CD4-positive, alpha-beta T cell (primary cell): ENCODE measurements at places on chromosomes 13 and 19.

DNA sequence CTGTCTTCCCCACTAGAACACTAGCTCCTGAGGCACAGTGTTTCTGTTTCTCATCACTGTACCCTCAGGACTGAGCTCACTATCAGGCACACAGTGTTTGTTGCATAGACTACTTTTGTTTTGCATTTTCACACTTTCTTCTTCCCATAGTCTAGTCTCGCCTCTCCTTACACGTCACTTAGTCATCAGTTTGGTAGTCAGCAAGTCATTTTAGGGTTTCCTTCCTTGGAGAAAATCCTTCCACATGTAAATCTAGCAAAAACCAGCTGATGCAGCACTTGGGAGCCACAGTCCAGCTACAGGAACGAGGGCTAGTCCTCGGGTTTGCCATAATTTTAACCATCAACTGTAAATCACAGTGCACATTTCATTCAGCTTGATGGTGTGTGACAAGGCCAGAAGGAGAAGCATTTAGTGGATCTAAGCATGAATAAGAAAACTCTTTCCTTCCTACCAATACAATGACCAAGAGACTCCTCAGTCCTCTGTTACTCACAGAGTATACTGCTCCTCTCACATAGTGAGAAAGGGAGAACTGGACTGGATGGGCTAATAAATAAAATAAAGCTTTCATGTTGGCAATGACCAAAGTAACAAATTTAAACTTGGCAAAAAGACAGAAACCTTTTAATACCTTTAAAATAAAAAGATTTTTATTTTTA is 221.0 kb downstream of the KLF12 start:
- H3K36me3 ChIP-seq = no peaks in the 10 kb centered on the region
- no peak for DNase-seq
- H3K27me3 ChIP-seq = no peaks in the 10 kb centered on the region
- H3K4me3 ChIP-seq = no peak overlapping the region

GRCh38 chr13:114157869-114158495 is 21.1 kb upstream of the CFAP97D2 start:
- H3K27me3 ChIP-seq = no peaks in the 10 kb centered on the region
- peaks cover 69% of the 10 kb centered on the region for H3K4me1 ChIP-seq
- H3K4me3 ChIP-seq = no peak overlapping the region
- DNase-seq = no peak
- H3K27ac ChIP-seq = no peak overlapping the region

GRCh38 chr13:73924607-73925006 is 209.6 kb downstream of the KLF12 start:
- H3K27me3 ChIP-seq = no peaks in the 10 kb centered on the region
- no peak overlapping the region for H3K27ac ChIP-seq
- peaks cover 14% of the 10 kb centered on the region for H3K4me1 ChIP-seq
- H3K4me3 ChIP-seq = no peak overlapping the region
- peaks cover 1% of the 10 kb centered on the region for H3K36me3 ChIP-seq
- DNase-seq = no peak

DNA sequence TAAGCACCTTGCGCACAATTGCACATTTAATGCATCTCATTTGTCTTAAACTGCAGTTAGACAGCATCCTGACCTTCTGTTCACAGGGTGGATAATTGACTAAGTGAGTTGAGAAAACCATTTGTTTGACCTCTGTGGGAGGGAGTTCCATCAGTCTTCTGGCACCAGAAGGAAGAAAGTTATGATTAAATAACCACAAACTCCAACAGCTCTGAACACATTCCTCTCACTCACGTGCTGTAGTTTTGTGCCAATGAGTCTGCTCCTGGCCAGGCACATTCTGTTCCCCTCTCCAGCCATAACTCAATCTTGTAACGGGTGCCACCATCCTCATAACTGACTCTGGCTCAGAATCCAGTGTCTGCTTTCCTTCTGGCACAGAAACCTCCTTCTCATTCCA is 817.2 kb downstream of the SLITRK1 start:
- no peaks in the 10 kb centered on the region for H3K4me1 ChIP-seq
- H3K4me3 ChIP-seq = no peak overlapping the region
- H3K36me3 ChIP-seq = no peaks in the 10 kb centered on the region
- H3K27me3 ChIP-seq = no peaks in the 10 kb centered on the region
- no peak for DNase-seq

GRCh38 chr19:29421196-29421545 is 104.6 kb upstream of the VSTM2B start:
- no peaks in the 10 kb centered on the region for H3K27me3 ChIP-seq
- H3K27ac ChIP-seq = no peak overlapping the region
- no peak for DNase-seq
- H3K4me1 ChIP-seq = no peaks in the 10 kb centered on the region
- no peak overlapping the region for H3K4me3 ChIP-seq

DNA sequence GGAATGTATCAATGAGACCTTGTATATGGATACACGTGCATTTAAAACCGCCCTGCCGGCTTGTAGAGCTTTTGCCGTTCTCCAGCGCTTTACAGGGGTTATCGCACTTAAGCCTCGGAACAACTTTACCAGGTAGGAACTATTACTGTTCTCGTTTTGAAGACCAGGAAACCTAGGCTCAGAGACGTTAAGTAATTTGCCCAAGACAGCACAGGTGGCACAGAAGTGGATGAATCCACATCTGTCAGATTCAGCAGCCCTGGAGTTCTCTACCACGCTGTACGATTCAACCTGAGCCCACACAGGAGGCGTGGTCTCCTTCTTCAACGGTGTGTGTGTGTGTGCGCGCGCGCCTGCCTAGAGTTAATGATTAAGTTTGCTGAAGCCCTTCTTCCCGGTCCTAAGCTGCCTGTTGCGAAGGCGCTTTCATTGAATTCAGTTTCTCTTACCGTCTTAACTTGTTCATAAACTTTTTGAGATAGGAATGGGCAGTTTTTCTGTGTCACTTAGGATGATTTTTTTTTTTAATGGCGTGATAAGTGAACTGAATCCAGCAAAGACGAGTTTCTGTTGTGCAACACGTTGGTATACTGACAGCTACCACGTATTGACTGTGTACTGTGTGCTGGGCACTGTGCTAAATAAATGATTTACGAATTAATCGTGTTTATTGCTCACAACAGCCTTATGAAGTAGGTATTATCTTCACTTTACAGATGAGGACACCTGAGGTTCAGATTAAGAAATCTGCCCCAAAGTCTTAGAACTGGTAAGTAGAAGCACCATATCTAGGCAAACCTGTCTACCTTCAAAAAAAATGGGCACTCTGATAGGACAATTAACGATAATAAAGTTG is 67.4 kb downstream of the KCNRG start:
- peak overlapping the region; percentile 78 for H3K4me3 ChIP-seq
- no peaks in the 10 kb centered on the region for H3K36me3 ChIP-seq
- H3K4me1 ChIP-seq = peaks cover 27% of the 10 kb centered on the region
- no peaks in the 10 kb centered on the region for H3K27me3 ChIP-seq
- peak overlapping the region; percentile 77 for H3K27ac ChIP-seq
- peak; percentile 61 for DNase-seq
